ENCODE measurements at places on chromosomes 2 and 18. TPM values are rescaled to one million over a fixed set of nuclear protein-coding genes. Genes with fewer than 3 reads are reported as not detected.

GRCh38 chr2:179237209-179237946, 27.3 kb downstream of the SESTD1 start:
- DNase-seq = peak; percentile 72

GRCh38 chr2:160401895-160402294, 91.7 kb downstream of the RBMS1 start:
- DNase-seq = no peak

DNA sequence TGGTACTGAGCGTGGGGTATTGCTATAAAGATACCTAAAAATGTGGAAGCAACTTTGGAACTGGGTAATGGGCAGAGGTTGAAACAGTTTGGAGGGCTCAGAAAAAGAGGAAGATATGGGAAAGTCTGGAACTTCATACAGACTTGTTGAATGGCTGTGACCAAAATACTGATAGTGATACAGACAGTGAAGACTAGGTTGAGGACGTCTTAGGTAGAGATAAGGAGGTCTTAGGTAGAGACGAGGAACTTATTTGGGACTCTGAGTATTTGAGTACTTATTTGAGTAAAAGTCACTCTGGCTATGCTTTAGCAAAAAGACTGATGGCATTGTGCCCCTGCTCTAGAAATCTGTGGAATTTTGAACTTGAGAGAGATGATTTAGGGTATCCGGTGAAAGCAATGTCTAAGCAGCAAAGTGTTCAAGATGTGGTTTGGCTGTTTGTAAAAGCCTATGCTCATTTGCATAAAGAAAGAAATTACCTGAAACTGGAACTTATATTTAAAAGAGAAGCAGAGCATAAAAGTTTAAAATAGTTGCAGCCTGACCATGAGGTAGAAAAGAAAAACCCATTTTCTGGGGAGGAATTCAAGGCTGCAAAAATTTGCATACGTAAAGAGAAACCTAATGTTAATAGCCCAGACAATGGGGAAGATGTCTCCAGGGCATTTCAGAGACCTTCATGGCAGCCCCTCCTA, 219.6 kb downstream of the PDE1A start:
- no peak for DNase-seq

Gene POTEI
- total RNA-seq = not detected

Gene STAT4
- total RNA-seq = 1.1 TPM

Gene PNKD
- total RNA-seq = 37.8 TPM

- DNase-seq = no peak
These were observed 139.2 kb upstream of the PXDN start for GRCh38 chr2:1883476-1883875.

Gene ANKRD53
- 1.5 TPM for total RNA-seq

DNA sequence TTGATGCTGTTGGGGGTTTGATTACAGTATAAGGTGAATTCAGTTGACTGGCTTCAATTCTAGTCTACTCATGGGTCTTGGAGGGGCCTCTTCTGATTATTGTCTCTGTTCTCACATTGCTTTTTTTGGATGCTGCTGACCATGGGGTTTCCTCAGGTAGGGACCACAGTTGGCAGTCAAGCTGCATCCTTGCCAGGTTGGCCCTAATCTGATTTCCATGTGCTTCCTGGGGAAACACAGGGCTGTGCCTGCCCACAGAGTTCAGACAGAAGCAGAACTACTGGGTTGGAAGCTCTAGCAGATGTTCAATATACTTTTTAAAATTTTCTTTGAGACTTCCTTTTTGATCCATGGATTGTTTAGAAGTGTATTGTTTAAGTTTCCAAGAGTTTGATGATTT, 227.3 kb downstream of the XIRP2 start:
- no peak for DNase-seq

- no peak for DNase-seq
These were observed 26.8 kb downstream of the MAPK4 start for GRCh38 chr18:50586710-50587109.

Gene LYPD6B
- total RNA-seq = 0.94 TPM

GRCh38 chr2:51734115-51734514, 702.2 kb upstream of the NRXN1 start:
- no peak for DNase-seq

DNA sequence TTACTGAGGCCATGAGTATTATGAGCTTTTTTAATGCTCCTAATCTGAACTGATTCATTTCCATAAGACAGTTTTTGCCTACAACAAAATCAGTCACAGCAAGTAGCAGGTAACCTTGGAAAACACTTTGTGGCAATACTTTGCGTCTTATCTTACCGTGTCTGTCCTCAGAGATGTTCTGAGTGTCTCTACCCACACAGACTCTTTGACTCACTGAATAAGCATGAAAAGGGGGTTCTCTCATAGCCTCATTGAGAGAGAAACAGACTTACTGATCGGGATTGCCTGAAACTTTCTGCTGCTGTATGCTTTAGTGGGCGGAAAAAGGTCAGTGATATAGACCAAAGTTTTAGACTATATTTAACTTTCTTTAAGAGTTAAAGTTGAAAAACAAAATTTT, 92.6 kb downstream of the MYL12B start:
- no peak for DNase-seq

DNA sequence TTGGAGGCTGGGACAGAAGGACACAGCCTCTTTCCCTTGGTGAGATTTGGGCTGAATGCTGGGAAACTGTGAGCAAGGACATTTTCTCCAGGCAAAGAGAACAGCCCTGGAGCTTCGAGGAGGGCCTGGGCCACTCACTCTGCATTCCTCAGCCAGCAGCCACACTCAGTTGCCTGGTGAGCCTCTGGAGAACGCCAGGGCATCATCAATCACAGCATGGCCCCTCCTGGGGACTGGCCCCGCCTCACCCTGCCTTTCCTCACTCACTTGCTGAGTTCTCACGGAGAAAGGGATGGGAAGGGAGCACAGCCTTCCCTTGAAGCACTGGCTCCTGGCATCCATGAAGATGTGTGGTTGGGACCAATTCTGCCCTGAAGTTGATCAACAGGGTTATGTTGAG, 55.0 kb downstream of the APOB start:
- no peak for DNase-seq

GRCh38 chr2:174902506-174903263, 102.5 kb downstream of the CHN1 start:
- DNase-seq = no peak

DNA sequence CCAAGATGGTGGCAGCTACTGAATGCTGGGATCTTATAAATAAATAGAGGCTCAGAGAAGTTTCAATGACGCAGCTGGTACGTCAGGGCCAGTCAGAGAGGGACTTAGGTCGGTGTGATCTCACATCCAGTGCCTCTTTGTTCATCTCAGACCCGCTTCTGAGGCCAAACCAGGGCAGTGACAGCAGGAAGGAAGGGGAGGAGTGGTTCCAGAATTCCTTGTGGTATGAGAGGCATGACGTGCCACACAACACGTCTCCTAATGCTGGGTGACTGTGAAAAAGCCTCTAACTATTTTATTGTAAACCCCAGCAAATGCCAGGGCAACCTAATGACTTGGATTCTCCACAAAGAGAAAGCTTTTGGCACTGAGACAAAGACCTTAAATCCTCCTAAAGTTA, 423.3 kb downstream of the LPIN1 start:
- peak; percentile 90 for DNase-seq

GRCh38 chr18:71942433-71942832, 601.7 kb downstream of the CBLN2 start:
- no peak for DNase-seq

DNA sequence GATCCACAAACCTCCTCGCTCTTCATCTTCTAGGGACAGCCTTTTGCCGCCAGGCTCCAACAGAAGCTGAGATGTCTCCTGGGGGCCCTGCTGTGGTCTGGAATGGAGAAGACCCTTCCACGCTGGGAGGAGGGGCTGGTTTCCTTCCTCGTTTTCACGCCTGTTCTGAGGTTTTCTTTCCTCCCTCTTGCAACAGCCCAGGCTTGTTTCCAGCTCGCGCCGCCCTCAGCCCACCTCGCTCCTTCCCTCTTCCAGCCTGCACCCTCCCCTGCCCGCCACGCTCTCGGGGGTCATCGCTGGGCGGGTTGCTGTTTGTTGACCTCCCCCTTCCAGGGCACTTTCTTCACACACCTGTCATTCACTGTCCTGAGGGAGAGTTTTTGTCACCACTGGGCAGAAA, 55.4 kb downstream of the VAPA start:
- DNase-seq = no peak

DNA sequence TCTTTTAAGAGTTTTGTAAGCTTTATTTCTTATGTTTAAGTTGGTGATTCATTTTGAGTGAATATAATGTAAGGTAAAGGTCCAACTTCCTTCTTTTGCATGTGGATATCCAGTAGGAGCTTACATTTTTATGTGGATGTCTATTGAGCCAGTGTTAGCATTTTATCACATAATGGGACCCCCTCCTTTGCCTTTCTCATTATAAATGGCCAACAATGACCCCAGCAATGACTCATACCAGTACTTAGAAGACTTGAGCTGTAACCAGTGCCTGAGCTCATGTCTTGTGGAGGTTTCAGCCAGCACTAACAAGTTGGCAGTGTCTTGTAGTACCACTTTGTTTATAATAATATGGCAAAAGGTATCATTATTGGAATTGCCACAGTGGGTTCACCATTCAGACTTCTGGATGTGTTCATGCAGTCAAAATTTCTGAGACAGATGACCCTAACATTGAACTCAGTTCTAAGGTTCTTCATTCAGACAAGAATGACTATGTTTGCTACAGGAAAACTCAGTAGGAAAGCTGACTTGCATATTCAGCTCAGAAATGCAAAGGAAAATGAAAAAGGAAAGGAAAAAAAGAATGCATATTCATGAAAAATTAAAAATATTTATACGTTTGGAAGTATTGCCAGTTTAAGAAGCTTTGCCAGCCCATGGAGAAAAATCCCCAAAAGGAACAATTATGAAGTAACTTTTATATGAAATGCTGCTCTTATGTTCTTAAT, 41.0 kb downstream of the CDKL4 start:
- peak; percentile 7 for DNase-seq

GRCh38 chr2:187208199-187208785, 239.8 kb downstream of the CALCRL start:
- DNase-seq = no peak

DNA sequence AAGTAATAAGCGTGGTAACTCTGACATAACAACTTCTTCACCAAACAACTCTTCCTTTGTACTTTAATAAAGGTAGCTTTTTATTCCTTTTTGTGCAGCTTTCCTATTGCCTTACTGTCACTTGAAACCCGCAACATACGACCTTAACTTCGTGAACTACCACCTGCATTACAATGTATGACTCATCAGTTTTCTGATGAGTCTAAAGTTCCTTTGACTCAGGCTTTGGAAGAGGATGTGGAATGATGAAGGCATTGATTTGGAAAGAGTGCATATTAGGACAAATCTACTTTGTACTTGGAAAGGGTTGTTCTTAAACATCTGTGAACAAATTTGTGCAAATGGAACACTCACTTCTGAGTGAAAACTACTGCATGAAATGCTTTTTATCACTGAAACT, 1012.1 kb downstream of the TMEM182 start:
- no peak for DNase-seq

DNA sequence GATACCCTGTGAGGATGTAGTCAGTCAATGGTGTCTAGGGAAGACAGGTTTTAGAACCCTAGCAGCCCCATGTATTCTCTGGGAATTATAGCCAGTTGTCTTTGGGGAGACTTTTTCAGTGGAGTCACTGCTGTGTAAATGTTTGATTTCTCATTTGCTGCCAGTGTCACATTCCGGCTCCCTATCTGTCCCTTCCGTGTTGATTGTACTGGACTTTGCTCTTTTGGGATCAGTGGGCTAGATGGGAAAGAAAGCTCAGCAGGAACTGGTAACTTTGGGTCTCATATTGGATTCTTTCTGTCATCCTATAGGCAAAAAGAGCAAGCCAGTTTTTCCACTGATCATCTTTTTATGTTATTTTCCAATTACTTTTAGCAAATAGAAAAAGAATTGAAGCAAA, 70.1 kb downstream of the GTF3C3 start:
- DNase-seq = no peak

- no peak for DNase-seq
These were observed 298.6 kb upstream of the FAM98A start for GRCh38 chr2:33897741-33898140.

GRCh38 chr2:122999821-123000220, 1025.3 kb upstream of the CNTNAP5 start:
- DNase-seq = no peak

Gene AQP12A
- not detected for total RNA-seq

Gene ALPG
- not detected for total RNA-seq

Gene TXNDC2
- 0.10 TPM for total RNA-seq

DNA sequence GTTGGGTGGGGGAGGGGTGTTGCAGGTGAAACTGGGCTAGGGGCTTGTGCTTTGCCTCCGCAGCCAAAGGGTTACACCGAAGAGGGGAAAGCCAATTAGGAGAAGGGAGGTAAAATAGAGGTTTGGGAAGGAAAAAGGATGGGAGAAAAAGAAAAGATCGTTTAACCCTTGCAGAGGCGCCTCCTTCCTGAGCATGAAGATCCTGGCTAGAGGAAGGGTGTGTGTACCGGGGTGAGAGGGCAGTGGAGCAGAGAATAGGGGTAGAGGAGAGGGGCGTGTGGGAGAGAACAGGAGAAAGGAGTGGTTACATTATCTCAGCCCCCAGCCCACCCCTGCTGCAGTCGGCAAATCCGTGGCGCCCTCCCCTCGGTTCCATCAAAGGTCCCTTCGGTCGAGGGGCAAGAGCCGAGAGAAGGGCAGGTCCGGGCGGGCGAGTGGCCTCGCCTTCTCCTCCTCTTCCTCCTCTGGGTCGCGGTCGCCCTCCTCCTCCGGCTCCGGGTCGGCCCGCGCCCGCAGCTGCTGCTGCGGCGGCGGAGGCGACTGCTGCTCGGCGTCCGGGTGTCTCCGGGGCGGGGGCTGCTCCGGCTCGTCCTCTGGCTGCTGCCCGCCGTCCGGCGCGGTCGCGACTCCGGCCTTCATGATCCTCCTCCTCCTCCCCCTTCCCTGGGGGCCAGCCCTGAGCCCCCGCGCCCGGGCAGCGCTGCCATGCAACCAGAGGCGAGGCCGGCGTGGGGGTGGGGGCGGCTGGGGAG, 1.1 kb downstream of the MARCHF4 start:
- DNase-seq = peak; percentile 51

GRCh38 chr2:227829337-227829736, 15.7 kb downstream of the CCL20 start:
- DNase-seq = no peak

GRCh38 chr2:169258045-169258601, 104.2 kb downstream of the LRP2 start:
- no peak for DNase-seq

Data from myocyte (in vitro differentiated cells).